ENCODE measurements at places on chromosomes 13 and 19.

GRCh38 chr13:80145171-80145690 lies 195.7 kb downstream of the SPRY2 start:
- no peak for DNase-seq

DNA sequence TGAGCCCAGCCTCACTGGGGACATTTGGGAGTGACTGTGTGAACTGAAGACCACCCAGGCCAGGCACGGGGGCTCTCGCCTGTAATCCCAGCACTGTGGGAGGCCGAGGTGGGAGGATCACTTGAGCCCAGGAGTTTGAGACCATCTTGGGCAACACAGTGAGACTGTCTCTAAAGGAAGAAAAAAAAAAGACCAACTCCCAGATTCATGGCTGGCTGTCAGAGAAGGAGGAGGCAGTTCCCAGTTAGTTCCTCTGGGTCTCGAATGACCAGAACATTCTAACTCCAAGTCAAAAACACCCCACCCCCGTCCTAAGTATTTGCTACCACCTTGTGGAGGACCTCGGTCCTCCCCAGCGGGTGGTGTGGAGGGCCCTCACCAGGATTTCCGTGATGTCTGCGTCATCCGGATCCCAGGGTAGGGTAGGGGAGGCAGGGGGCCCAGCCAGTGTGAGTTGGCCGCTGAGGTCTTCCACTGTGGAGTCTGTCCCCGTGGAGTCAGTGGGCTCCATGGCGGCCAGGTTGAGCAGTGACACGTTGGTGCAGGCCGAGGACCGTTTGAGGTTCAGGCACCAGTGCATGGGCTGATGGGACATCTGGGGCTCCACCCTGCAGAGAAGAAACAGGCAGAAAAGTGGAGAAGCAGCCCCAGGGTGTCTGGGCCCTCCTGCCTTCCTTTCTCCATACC lies 1.3 kb downstream of the TSKS start:
- no peak for DNase-seq

DNA sequence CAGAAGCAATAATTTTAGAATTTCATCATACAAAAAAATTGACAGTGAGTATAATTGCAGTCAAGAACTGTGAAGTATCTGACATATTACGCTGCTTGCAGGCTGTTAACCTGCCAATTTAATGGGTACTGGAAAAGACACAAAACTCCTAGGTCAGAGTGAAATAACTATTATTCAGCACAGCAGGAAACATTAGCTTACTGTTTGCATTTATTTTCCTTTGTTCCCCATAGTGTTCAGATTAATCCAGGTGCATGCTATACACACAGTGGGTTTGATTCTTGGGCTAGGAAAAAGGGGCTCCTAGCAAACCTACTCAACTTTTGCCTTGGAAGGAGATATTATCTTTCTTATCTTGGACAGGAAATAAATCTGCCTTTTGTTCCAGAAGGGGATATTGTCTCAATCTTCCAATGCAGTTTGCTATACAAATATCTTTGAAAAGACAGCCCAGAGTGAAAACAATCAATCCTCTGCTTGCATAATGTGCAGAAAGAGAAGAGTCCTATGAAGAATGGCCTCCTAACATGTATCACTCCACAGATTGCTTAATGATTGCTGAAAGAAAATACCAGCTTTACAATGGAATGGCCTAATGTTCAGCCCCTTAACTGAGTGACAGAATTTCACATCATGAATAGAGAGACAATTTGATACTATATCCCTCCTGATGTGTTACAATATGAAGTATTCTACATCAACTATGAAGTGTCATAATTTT lies 443.4 kb downstream of the TBC1D4 start:
- no peak for DNase-seq

DNA sequence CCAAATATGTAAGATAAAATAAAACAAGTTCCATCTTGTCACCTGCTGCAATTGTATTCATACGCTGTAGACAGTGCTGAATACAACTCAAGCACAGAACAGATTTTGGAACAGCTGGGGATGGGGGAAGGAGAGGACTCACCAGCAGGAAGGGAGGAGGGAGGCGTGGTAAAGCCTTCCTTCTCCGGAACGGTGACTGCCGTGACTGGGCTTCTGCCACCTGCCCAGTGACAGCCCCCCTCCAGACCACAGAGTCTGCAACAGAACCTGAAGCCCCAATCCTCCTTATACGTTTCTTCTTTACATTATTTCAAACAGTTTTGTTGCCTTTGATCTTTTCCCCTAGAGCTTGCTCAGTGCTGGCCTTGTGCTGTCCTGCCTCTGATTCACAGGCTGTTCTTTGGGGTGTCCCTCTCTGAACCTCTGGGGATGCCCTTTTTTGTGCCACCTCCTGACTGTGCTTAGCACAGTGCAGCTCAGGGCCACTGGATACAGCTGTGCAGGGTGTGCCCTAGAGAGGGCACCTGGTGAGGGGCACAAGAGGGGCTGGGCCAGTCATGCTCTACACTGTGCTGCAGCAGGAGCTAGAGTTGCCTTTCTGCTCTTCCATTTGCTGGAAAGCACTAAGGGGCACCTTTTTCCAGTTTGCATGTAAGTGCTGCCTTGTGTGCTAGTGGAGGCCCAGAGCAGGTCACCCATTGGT lies 213.0 kb downstream of the ZIC5 start:
- DNase-seq, result no peak

- DNase-seq, result no peak
Observed at GRCh38 chr19:21638776-21639175, 128.6 kb downstream of the ZNF100 start.

GRCh38 chr19:2867025-2867991 lies at the start of gene ZNF556:
ZNF556 (plus strand) TSS chr19:2867335; CDS start chr19:2867422, 87 bp downstream.
- no peak for DNase-seq

DNA sequence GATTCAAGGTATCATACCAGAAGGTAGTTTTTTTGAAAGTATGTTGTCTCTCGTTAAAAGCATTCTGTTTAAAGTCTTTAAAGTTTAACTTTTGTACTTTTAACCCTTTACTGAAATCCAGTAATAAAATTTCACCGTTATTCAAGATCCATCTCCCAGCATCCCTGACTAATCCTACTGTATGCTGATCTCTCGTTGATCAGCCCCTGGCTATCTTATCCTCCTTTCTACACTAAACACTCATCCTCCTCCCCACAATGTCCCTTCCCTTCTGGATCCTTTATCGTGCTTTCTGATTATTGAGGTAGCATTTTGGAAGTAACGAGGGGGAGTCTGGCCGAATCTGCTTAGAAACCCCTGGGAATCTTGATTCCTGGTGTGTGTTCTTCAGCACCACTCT lies 1.3 kb downstream of the TPP2 start:
- DNase-seq, result no peak

DNA sequence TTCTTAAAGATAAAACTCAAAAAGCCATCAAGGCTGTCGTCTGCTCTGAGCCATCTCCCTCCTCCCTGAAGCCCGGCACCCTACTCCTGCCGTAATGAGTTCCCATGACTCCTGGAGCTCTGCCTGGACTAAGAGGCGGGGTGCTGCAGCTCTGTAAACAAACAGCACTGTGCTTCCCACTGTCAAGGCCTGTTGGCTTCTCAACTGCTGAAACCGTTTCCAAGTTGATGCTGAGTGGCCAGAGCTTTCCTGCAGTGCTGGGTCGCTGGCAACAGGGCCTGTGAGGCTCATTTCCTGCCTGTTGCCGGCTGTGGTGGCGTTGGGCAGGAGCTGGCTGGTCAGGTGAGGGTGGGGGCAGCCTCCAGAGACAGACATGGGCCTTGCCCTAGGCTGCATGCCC lies 26.7 kb upstream of the ISYNA1 start:
- no peak for DNase-seq

DNA sequence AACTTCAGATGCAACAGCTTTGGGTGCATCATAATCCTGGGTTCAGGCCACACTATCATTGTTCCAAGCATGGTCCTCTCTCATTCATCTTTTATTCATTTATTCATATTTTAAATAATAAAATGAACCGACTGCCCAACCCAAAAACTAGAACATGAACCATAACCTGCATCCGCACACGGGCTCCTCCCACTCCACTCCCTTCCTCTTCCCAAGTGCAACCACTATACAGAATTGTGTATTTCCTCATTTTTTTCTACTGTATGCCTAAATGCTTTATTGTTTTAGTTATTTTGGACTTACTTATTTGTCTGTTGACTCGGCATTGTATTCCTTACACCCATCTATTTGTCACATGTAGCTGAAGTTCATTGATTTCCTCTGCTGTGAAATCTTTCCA lies 30.7 kb upstream of the POMP start:
- no peak for DNase-seq

DNA sequence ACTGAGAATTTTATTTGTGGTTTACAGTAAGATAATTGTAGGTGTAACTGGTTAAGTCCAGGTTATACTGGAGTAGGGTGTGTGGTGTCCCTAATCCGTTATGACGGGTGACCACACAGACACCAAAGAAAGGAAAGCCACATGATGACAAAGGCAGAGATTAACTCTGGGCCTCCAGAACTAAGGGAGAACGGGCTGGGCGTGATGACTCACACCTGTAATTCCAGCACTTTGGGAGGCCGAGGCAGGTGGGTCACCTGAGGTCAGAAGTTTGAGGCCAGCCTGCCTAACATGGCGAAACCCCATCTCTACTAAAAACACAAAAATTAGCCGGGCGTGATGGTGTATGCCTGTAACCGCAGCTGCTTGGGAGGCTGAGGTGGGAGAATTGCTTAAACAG lies 10.2 kb upstream of the FUT2 start:
- DNase-seq, result no peak

DNA sequence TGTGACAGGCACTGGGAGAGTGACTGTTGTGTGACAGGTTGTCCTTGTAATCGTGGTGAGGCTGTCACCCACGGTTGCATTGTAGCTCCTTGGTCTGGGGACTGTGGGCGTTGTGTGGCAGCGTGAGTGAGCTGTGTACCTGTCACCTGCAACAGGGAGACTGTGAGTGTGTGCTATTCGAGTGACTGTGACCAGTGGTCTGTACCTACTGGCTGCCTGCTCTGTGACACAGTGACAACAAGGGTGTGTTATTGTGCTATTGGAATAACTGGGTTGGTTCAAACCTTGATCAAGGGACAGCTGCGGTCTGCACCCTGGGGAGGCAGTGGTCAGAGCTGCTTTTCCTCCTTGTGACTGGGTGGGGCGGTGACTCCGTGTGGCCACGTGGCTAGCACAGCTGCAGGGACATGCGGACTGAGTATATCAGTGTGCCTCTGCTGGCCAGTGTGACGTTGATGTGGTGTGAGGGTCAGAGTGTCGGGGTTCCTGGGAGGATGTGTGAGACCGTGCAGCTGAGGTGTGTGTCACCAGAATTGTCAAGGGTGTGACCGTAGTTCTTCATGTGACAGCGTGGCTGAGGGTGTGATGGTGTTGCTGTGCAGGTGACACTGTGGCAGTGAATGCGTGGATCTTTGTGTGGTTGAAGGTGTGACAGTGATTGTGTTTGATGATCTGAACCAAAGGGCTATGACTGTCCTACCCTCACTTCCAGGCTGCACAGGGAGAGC lies 10.1 kb upstream of the NFIX start:
- no peak for DNase-seq

GRCh38 chr19:7434391-7434790 lies 54.4 kb downstream of the PEX11G start:
- no peak for DNase-seq

- DNase-seq, result no peak
Observed at GRCh38 chr19:42326969-42327368, 1.5 kb downstream of the MEGF8 start.

- no peak for DNase-seq
Observed at GRCh38 chr13:45781553-45782326, 69.8 kb downstream of the SIAH3 start.

DNA sequence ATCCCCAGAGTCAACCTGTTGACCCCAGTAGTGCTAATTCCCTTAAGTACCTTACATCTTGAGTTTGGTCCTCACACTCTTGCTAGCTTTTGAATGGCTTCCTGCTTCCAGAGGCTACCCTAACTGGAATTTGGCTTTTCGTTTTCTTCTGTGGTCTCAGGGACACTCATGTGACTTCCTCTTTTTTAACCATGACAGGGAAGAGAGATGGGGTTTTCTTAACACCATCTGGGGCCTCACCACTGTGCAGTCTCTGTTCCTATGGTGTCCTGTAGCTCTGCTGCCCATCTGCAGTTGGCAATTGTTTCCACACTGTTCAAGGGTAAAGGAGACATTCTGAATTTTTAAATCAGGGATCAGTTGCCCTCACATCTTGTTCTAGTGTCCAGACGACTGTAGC lies 66.7 kb downstream of the SLC10A2 start:
- no peak for DNase-seq

DNA sequence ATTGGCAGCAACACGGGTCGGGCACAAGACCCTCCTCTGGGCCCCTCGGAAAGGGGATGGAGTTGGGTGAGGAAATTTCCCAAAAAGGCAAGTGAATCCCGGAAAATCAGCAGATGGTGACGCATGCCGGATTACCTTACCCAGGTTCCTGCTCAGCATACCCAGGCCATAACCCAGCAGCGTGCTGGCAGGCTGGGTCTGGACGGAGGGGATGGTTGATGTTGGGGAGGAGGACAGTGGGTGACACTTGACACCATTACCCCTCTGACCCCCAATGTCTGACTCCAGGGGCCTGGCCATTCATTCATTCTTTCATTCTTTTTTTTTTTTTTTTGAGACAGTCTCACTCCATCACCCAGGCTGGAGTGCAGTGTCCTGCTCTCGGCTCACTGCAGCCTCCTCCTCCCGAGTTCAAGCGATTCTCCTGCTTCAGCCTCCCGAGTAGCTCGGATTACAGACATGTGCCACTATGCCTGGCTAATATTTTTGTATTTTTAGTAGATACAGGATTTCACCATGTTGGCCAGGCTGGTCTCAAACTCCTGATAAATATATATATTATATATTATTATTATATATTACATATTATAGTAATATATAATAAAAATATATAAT lies 799 bp downstream of the PVR start:
- no peak for DNase-seq

DNA sequence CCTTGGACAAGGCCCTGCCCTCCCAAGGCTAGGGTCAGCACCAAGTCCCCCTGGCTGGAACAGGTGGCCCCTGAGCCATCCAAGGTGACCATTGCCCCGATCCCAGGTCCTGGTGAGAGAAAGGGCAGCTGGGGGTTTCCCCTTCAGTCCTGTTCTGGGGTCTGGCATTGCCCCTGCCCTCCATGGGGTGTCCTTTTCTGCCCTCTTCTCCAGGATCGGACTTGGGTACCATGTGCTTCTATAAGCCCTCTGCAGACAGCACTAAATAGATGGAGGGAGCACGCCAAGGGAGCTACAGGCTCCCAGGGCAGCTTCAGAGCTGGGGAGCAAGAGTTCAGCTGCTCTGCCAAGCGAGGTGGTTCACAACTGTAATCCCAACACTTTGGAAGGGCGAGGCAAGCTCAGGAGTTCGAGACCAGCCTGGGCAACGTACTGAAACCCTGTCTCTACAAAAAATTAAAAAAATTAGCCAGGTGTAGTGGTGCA lies 13.5 kb upstream of the KCNN1 start:
- no peak for DNase-seq

- no peak for DNase-seq
Observed at GRCh38 chr13:101049166-101049850, 367.0 kb downstream of the NALCN start.

- DNase-seq, result no peak
Observed at GRCh38 chr13:72316716-72317115, 410.7 kb downstream of the MZT1 start.
